ENCODE measurements at places on chromosomes 7 and 10.

DNA sequence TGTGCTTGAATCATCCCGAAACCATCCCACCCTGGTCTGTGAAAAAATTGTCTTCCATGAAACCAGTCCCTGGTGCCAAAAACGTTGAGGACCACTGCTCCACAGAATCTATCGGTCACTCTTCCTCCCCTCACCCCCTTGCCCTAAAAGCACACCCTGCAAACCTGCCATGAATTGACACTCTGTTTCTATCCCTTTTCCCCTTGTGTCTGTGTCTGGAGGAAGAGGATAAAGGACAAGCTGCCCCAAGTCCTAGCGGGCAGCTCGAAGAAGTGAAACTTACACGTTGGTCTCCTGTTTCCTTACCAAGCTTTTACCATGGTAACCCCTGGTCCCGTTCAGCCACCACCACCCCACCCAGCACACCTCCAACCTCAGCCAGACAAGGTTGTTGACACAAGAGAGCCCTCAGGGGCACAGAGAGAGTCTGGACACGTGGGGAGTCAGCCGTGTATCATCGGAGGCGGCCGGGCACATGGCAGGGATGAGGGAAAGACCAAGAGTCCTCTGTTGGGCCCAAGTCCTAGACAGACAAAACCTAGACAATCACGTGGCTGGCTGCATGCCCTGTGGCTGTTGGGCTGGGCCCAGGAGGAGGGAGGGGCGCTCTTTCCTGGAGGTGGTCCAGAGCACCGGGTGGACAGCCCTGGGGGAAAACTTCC lies 784 bp upstream of the SERPINE1 start:
- DNase-seq = no peak

DNA sequence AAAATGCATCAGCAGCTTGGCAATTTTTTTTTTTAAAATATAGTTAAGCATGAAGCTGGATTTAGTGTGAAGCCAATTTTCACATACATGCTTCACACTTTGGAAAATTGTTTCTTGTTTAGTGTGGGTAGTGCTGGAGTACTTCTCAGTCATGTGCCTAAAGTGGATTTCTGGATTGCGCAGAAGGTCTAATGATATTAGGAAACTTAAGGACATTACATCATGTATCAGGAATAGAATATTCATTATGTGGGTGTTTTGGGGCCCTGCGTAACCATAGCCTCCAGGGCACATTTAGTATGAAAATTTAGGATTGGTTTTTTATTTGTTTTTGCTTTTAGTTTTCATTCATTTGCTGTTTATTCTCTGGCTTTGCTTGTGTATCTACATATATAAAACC lies 28.8 kb upstream of the BNIP3 start:
- no peak for DNase-seq

DNA sequence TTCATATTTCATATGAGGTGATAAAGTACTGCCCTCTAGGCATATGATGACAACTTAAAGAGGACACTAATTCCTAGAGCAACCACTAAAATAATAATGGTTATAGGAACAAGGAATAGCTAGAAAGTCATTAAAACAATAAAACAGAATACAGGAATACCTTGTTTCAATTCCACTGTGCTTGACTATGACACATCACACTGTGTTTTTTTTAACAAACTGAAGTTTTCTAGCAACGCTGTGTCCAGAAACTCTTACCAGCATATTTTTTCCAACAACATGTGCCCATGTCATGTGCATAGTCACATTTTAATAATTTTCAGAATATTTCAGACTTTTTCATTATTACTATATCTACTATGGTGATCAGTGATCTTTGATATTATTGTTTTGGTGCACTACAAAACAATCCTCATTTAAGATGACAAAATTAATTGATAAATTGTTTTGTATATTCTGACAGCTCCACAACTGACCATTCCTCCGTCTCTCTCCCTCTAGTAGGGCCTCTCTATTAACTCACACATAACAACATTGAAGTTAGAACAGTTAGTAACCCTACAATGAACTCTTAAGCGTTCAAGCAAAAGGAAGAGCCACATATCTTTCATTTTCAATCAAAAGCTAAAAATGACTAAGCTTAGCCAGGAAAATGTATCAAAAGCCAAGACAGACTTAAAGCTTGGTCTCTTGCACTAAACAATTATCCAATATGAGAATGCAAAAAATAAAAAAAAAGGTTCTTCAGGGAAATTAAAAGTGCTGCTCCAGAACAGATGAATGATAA lies 85.8 kb downstream of the SNX13 start:
- no peak for DNase-seq

DNA sequence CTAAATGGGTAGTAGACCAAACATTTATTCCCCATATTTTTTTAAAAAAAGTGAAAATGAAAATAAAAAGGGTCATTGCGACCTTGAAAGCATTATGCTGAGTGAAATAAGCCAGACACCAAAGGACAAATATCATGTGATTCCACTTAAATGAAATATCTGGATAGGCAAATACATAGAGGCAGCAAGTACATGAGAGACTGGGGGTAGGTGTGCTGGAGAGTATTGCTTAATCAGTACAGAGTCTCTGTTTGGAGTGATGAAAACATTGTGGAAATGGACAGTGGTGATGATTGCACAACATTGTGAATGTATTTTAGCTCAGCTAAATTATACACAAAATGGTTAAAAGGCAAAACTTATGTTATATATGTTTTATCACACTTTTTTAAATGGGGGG lies 169.4 kb downstream of the AKR1D1 start:
- DNase-seq = no peak

Data from NCI-H2107 (cell line).